ENCODE measurements at places on chromosomes 12 and 14.

DNA sequence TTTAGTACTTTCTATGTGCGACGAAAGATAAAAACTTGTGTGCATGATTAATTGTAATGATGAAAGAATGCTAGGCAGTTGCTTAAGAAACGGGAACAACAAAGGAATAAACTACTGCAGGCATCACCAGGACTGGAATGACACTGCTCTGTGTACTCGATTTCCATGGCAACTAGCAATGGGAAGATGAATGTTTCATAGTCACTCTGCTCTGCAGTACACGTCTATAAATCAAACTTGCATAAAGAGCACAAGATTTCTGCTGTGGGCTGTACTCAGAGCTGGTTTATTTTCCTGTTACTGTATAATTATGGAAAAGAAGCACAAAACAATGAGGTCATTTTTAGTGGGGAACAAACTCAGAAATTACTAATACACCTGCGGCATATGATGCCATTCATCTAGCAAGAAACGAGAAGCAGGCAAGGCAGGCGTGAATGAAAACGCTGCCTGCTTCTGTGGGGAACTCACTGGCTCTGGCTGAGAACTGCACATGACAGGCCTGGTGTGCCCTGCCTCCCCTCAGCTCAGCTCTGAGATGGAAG is 41.8 kb downstream of the EFCAB11 start:
- DNase-seq, result no peak

GRCh38 chr12:46908936-46909635 is 83.3 kb upstream of the SLC38A4 start:
- DNase-seq, result no peak

- DNase-seq, result no peak
Measured at GRCh38 chr12:64077922-64078321, 144.2 kb downstream of the KICS2 start.

GRCh38 chr12:24470050-24470449 is 478.9 kb downstream of the BCAT1 start:
- DNase-seq, result no peak

GRCh38 chr14:100610511-100611217 is 23.4 kb upstream of the BEGAIN start:
- no peak for DNase-seq

DNA sequence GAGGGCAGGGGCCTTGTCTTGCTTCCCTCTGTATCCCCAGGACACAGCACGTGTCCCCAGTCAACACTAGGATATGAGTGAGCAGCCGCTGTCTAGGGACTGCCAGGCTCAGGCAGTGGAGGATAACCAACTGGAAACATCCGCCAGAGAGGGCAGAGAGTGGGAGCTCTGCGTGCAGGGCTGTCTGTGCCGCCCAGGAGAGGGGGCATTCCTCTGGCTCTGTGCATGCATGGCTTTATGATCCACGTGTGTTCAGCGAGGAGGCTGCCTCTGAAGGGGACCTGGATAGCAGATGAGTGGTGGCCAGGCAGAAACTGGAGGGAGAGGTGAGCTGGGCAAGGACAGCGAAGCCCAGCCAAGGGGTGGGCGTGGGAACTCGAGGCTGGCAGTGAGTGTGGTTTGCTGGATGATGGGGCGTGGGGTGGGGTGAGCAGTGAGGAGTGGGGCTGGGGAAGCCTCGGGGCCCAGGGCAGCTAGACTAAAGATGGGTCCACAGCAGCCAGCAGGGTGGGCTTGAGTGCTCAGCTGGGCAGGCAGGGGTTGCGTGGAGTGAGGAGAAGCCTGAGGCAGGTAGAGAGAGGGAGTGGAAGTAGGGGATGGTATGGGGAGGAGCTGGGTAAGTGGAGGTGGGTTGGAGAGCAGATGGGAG is 72.9 kb downstream of the PRIMA1 start:
- DNase-seq, result no peak

DNA sequence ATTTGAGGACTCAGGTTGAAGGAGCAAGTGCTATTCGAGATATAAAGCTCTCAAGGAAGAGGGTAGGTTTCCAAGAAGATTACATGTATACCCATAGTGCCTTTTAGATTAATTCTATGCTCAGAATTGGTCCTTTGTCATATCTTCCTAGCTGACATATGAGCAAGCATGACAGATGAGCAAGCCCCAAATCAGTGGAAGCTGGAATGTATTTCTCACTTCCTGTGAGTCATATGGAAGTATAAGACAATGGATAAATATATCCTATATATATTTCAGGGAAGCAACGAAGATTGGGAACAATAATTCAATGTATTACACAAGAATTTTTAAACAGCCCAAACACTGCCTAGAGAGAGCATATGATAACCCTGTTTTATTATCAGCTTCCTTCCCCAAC is 674.1 kb upstream of the ATXN7L3B start:
- DNase-seq, result no peak

DNA sequence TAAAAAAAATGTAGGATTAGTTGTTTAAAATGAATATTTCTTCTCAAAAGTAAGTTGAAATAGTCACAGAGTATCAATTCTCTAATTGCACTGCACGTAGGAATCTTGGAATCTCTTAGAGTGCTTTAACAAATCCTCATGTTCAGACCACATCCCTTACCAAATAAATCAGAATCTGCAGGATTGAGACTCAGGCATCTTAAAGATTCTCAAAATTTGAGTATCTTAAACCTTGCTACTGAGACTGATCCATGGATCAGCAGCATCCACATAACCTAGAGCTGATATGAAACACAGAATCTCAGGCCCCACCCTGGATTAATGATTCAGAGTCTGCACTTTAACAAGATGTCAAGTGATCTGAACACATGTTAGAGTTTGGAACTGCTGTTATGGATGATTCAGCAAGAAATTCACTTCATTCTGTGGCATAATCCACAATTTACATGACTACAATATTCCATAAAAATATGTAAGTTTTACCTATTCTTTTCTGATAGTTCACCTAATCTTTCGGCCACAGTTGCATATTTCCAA is 58.7 kb downstream of the ADAMTS20 start:
- no peak for DNase-seq

GRCh38 chr14:88242446-88242845 is 80.6 kb downstream of the KCNK10 start:
- no peak for DNase-seq

DNA sequence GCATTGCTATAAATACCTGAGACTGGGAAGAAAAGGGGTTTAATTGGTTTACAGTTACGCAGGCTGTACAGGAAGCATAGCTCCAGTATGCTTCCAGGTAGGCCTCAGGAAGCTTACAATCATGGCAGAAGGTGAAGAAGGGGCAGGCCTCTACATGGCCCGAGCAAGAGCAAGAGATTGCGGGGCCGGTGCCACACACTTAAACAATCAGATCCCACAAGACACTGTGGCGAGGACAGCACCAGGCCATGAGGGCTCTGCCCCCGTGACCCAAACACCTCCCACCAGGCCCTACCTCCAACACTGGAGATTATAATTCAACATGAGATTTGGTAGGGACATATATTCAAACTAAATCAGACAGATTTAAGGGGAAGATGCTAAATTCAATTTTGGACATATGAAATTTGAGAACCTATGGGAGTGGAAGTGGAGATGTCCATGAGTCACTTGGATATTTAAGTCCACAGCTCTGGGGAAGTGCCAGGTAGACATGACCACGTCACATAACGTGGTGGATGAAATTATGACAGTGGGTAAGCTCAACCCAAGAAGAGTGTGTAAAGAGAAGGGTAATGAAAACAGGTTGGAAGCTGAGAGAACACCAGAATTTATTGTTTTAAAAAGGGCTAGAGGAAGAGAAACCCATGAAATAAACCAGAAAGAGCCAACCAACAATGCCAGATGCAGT is 1.5 kb upstream of the LTA4H start:
- DNase-seq, result no peak

DNA sequence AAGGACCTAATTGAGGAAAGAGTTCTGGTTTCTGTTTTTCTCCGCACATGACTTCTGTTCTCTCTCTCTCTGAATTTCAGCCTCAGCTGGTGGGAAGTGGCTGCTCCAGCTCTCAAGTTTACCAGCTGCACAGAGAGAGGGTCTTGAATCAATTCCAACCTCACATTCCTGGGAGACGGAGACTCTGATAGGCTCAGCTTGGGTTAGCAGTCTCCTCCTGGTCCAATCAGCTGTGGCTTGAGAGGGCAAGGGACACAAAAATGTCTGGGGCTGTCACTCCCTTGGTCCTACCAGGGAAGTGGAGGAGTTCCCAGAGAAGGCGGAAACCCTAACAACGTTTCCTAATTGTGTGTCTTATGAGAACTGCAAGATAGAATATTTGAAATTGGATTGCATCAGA is 7.0 kb downstream of the CCDC63 start:
- no peak for DNase-seq

DNA sequence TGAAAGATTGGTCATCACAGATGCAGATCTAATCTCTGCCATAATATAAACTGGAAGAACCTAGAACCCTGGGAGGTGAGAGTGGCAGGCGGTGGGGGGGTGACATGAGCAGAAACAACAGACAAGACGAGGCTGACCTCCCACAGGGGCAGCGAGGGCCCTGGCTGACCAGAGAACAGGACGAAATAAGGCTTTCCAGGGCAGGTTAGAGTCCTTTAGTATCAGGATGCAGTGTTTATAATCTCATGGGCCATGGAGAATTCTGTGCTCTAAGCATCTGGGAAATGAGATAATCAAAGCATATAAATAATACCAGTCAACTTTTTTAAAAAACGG is 102.7 kb upstream of the BCL2L14 start:
- no peak for DNase-seq

DNA sequence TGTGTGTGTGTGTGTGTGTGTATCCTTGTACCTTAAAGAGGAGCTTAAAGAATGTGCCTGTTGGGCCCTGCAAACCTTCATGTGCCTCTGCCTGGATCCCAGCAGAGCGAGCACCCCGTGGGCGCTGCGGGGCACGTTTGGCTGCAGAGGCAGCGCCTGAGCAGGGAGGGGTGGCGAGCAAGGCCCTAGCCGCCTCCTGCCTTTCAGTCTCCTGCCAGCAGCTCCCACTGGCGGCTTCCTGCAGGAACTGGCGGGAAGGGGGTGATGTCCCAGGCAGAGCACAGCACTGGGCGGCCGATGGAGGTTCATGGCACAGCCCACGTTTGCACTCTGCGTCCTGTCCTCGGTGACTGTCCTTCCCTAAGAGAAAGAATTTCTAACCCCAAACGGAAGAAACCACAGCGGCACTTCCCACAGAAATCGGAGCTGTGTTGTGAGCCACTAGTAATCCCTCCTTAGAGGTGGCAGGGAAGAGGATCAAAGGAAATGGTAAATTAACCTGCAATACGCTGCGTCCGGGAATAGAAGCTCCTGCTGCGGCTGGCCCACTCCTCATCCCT is 19.8 kb downstream of the ZBTB42 start:
- DNase-seq, result no peak

- DNase-seq, result peak; percentile 70
Measured at GRCh38 chr12:124921200-124922031, 7.0 kb upstream of the UBC start.

DNA sequence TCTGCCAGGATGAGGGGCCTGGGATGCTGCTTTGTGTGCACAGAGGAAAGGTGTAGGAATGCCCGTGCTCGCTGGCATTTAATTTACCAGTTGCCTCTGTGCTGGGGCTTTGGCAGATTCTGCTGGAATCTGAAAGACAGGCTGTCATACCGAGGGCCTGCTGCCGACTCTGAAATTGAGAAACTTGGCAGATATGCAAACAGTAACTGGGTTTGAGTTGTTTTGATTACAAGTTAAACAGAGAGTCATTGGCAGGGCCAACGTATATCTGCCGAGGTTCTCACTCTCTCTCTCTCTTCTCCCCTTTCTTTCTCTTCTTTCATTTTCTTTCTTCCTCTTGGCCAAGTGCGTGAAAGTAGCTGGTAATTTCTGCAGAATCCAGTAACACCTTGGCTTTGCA is 618.7 kb downstream of the VRK1 start:
- no peak for DNase-seq

GRCh38 chr14:103521438-103521950 is 1.1 kb downstream of the CKB start:
- peak; percentile 15 for DNase-seq

GRCh38 chr12:16168078-16168477 is 109.4 kb downstream of the SLC15A5 start:
- DNase-seq, result no peak

GRCh38 chr14:104477117-104477623 is 102.4 kb upstream of the C14orf180 start:
- DNase-seq, result no peak

GRCh38 chr12:60194678-60195077 is 598.8 kb downstream of the SLC16A7 start:
- DNase-seq, result no peak

GRCh38 chr14:104037903-104038302 is 47.6 kb upstream of the ASPG start:
- no peak for DNase-seq

- peak; percentile 76 for DNase-seq
Measured at GRCh38 chr14:103910262-103910935, 17.9 kb upstream of the TDRD9 start.

GRCh38 chr14:39731912-39732311 is 299.7 kb upstream of the FBXO33 start:
- no peak for DNase-seq

DNA sequence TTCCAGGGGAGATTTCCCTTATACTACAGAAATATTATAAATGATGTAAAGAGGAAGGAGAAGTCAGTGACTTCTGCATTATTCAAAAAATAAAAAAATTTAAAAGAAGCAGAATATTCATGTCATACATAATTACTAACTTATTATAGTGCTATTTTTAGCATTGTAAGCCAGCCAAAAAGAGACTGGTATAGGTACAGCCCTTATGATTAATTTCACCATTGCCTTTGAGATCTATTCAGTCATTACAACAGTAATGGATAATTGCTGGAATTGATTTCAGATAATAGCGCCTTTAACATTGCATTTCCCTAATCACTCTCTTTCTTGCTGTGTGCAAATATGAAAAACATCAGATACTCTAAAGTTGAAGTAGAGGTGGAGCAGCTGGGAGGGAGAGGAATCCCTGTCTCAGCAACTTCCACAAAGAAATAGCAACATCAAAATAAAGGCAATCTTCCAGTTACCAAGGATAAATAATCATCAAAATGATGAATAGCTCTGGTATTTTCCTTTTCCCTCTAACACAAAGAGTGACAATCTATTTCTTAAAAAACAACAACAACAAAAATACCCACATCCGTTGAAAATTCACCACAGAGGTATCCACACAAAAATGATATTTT is 71.8 kb upstream of the OVCH1 start:
- DNase-seq, result no peak

- no peak for DNase-seq
Measured at GRCh38 chr14:93857081-93857480, 68.8 kb upstream of the PRIMA1 start.

DNA sequence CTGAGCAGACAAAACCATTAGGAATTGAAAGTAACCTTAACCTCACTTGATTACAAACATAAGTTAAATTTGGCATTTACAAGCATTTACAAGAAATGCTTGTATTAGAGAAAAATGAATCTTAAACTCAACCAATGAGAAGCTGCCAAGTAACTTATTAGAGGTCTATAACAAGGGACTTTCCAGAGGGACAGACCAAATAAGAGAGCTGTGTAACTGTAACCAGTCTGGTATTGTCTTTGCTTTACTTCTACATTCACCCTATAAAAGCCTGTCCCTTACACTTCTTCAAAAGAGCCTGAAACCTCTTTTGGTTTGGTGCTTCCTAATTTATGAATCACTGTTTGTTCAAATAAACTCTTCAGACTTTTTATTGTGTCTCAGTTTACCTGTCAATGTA is 450.0 kb upstream of the FAR2 start:
- no peak for DNase-seq
